ENCODE measurements at places on chromosomes 7 and 10. TPM values are rescaled to one million over a fixed set of nuclear protein-coding genes. Genes with fewer than 3 reads are reported as not detected.

DNA sequence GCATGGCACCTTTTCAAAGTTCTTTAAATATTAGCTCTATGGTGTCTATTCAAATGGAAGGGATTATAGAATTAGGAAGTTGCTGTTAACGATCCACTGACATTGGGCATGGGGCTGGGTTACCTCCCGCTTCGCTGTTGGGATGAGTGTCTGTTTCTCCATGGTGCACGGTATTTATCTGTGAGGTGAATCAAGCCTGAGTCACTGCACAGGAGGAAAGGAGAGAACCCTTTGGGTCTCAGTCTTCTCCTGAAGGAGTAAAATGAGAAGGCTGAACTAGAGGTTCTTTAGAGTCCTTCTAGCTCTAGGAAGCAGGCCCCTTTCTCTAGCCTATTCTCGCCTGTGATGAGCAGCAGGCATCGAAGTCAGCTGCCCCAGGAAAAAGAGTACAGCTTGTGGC, 7.3 kb downstream of the JCAD start:
- H3K27me3 ChIP-seq: peaks cover 18% of the 10 kb centered on the region
- no peaks in the 10 kb centered on the region for H3K36me3 ChIP-seq
- H3K4me1 ChIP-seq: peaks cover 20% of the 10 kb centered on the region

- H3K36me3 ChIP-seq: no peaks in the 10 kb centered on the region
- peaks cover 3% of the 10 kb centered on the region for H3K27me3 ChIP-seq
- no peaks in the 10 kb centered on the region for H3K4me1 ChIP-seq
- H3K27ac ChIP-seq: no peak overlapping the region
- H3K4me3 ChIP-seq: no peak overlapping the region
Measured at GRCh38 chr7:154859747-154860620, 142.9 kb downstream of the PAXIP1 start.

GRCh38 chr7:27516421-27516820, 146.3 kb downstream of the HIBADH start:
- H3K4me3 ChIP-seq: no peak overlapping the region
- no peaks in the 10 kb centered on the region for H3K4me1 ChIP-seq
- no peak for DNase-seq
- H3K36me3 ChIP-seq: no peaks in the 10 kb centered on the region

RPEL1 gene
- polyA plus RNA-seq: not detected

DNA sequence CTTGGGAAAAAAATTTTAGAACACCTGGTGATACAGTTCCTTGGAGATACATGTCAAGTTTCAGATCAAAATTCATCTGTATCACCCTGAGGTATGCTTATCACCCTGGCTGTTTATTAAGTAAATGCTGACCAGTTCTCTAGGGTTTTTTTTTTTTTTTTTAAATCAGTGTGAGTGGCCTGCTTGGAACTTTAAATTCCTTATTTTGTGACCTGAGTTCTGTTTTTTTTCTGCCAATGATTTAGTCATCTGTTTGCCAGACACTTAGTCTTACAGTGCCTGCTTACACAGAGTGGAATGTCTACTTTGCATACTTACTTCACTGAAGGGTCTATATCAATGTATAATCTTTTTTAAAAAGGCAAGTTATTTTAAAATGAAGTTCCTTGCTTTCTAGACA, 1.8 kb downstream of the TSPAN13 start:
- H3K4me1 ChIP-seq: peaks cover 22% of the 10 kb centered on the region
- DNase-seq: no peak
- peak overlapping the region; percentile 80 for H3K4me3 ChIP-seq
- H3K27ac ChIP-seq: no peak overlapping the region

GRCh38 chr10:51861051-51861450, 161.7 kb upstream of the CSTF2T start:
- H3K4me3 ChIP-seq: no peak overlapping the region
- DNase-seq: no peak
- no peak overlapping the region for H3K27ac ChIP-seq
- no peaks in the 10 kb centered on the region for H3K4me1 ChIP-seq

DNA sequence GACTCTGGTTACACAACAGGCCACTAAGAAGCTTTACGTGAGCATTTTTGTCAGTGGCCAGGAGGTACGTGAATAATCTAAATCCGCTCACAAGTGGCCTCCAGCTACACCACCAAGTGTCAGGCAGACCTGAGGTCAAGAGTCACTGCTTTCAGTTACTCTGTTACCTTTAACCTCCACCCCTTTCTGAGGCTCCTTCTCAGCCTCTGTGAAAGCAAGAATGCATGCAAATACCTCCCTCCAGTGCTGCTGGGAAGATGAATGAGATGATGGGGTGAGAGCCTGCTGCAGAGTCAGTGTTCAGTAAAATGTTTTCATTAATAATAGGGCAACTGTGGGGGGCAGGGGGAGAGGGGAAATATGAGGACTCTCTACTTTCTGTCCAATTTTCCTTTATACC, 11.2 kb downstream of the DDC start:
- no peaks in the 10 kb centered on the region for H3K36me3 ChIP-seq
- peaks cover 2% of the 10 kb centered on the region for H3K27me3 ChIP-seq
- no peak for DNase-seq
- H3K4me1 ChIP-seq: no peaks in the 10 kb centered on the region

GNG11 gene
- polyA plus RNA-seq: 8.5 TPM

TSPAN12 gene
- not detected for polyA plus RNA-seq

DNA sequence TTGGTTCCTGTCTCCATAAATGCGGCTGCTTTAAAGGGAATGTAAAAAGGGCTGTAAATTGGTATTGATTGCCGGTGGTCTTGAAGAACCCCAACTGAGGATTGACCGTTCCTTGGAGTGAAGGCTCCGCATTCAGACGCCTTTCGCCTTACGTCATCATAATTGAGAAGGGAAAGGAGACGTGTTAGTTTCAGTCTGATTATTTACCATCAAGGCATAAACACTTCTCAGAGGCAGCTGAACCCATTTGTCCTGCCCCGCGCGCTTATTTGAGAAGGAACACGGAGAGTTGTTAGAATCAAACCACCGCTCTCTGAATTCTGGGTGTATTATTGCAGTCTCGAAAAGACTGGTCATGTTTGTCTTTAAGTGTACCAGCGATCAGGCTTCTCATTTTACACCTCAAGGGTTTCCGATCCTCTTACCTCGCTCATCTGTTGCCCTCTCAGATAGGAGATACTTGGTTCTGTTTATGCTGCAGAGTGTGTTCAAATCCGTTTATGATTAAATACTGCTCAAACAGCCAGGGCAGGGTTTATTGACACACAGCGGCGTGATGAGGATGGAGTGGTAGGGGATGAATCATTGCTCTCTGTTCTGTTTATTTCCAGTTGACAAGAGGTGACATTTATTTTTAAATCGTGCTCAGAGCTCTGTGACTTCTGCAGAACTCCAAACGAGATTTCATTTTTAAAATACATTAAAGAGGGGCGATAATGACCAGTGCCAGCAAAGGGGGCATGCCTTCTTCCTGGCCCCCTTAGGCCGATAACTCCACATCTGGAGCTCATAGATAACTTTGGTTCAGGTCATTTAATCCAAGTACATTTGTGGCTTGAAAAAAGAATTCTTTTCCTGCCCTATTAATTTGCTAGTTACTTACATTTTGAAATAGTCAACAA, 30.4 kb downstream of the FOXK1 start:
- H3K27ac ChIP-seq: no peak overlapping the region
- peaks cover 2% of the 10 kb centered on the region for H3K27me3 ChIP-seq
- peaks cover 68% of the 10 kb centered on the region for H3K4me1 ChIP-seq
- no peak for DNase-seq

GRCh38 chr7:24905996-24906770, 73.8 kb downstream of the OSBPL3 start:
- H3K27ac ChIP-seq: no peak overlapping the region
- peaks cover 53% of the 10 kb centered on the region for H3K4me1 ChIP-seq
- no peak overlapping the region for H3K4me3 ChIP-seq
- peaks cover 4% of the 10 kb centered on the region for H3K36me3 ChIP-seq

- no peak overlapping the region for H3K4me3 ChIP-seq
- no peaks in the 10 kb centered on the region for H3K27me3 ChIP-seq
- H3K4me1 ChIP-seq: peaks cover 17% of the 10 kb centered on the region
- peaks cover 21% of the 10 kb centered on the region for H3K36me3 ChIP-seq
- DNase-seq: no peak
Measured at GRCh38 chr10:5748394-5748803, 63.8 kb downstream of the TASOR2 start.

CALHM3 gene
- polyA plus RNA-seq: not detected

Data from immature natural killer cell (primary cell).